SJCRH30 (cell line): ENCODE measurements at places on chromosomes 3 and 15. TPM values are rescaled to one million over a fixed set of nuclear protein-coding genes. Genes with fewer than 3 reads are reported as not detected.

DNA sequence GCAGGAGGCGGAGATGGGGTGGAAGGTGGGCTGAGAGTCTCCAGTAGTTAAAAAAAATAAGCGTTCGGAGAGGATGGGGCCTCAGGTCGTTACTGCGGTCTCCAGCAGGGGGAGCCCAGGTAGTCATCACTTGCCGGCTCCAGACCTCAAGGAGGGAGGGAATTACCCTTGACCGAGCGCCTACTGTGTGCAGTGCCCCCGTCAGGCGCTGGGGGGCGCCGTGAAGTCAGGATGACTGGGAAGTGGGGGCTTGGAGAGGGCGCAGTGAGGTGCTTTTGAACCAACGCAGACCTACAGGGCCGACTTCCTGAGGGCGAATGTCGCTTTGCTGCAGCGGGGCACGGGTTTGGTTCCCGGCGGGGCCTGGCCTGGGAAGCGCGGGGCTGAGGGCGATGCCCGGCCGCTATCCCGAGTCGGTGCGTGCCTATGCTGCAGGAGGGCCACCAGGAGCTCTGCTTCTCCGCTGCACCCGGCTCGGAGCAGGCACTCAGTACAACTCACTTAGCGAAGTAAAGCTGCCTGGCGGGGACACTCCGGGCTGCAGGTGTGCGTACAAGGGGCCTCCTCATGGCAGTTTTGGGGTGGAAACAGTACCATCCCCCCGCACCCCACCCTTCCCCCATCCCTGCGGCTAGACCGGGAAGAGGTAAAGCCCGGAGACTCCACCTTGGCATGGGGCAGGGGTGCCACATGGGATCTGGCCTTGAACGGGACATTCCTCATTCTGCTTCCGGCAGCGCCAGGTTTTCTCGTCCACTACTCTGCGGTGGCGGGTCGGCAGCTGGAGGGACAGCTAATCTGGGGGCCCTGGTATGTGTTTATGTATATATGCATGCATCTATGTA is 79.8 kb downstream of the RHCG start:
- H3K27ac ChIP-seq = no peak overlapping the region
- peaks cover 5% of the 10 kb centered on the region; the same call in 1 of the 2 replicates for H3K27me3 ChIP-seq
- H3K36me3 ChIP-seq = no peaks in the 10 kb centered on the region
- no peaks in the 10 kb centered on the region for H3K4me1 ChIP-seq
- peak; percentile 65 for DNase-seq

GRCh38 chr3:122058294-122058693 is 3.1 kb downstream of the CD86 start:
- H3K4me1 ChIP-seq = no peaks in the 10 kb centered on the region
- H3K36me3 ChIP-seq = no peaks in the 10 kb centered on the region
- no peak overlapping the region for H3K4me3 ChIP-seq
- H3K27me3 ChIP-seq = no peaks in the 10 kb centered on the region
- DNase-seq = no peak

GRCh38 chr3:186832276-186832675 is 10.2 kb upstream of the ADIPOQ start:
- no peak overlapping the region for H3K27ac ChIP-seq
- no peak overlapping the region for H3K4me3 ChIP-seq
- H3K36me3 ChIP-seq = no peaks in the 10 kb centered on the region
- DNase-seq = no peak
- H3K27me3 ChIP-seq = peaks cover 4% of the 10 kb centered on the region; the same call in 1 of the 2 replicates

DNA sequence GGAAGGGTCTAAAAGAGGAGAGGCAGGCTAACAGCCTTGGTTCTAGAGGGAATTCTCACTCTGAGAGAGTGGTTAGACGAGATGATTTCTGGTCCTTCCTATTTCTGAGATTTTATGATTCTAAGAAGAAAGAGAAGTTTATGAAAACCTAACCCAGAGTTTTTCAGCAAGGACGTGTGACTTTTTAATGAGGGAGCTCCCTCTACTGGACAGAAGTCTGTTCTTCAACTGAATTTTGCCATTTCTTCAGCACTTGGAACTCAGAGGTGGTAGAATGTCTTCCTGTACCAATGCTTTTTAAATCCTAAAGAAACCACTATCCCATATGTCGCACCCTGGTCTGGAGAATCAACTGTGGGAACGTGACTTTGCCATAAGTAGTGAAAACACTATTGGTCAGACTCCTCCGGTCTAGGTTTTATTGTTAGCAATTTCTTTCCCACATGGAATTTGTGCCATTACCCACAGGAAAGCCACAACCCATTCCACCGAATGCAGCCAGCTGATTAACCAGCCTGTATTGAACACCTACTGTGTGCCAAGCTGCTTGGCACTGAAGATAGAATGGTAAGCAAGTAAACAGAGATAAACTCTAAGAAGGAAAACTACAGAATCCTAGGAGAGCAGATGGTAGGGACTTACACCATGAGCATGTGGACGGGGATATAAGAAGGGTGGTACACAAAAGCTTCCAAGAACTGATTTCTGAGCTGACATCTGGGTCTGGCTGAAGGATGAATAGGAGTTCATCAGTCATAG is 199.5 kb upstream of the LMCD1 start:
- H3K36me3 ChIP-seq = no peaks in the 10 kb centered on the region
- no peak overlapping the region for H3K4me3 ChIP-seq
- H3K27me3 ChIP-seq = no peaks in the 10 kb centered on the region
- H3K27ac ChIP-seq = no peak overlapping the region
- DNase-seq = no peak

DNA sequence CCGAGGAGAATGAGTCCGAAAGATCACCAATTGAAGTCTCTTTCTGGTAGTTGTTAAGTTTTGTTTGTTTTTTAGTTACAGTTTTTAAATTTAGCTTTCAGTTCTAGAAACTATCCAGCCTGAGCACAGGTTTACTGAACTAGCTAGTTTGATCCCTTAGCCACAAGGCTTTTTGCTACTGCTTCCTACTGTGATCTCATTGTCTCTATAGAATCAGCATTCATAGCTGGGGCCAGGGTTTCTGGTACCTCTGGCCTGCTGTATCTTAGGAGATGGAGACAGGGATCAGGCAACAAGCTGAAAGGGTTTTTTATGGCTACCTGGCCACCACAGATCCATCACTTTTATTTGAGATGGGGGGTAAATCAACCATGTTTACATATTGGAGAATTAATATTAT is 37.0 kb downstream of the GOLM2 start:
- DNase-seq = no peak
- no peaks in the 10 kb centered on the region for H3K27me3 ChIP-seq
- no peaks in the 10 kb centered on the region for H3K4me1 ChIP-seq

DNA sequence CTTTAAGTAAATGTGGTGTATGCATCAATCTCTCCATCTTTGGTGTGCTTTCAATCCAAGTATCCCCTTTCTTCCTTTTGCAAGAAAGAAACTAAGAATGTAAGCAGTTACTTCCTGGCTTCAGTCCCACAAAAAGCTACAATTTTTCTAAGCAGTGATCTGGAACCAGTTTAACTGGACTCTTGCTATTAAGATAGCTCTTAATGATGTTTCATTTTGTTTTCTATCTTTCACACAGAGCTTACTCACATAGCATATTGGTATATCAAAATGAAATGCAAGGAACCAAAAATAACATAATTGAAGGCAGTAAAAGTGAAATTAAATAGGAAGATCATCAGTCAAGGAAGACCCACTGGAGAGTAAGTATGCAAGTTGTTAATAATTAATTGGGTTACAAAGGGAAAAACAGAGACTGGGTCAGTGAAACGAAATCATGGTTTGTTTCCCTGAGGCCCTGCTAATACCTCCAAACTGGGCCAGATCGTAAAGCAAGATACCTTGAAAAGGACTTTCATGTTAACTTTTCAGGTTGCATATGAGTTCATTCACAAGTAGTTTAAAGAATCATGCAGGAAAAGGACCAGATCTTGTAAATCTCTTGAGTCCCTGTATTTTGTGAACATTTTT is 41.9 kb downstream of the GPR160 start:
- DNase-seq = no peak
- H3K36me3 ChIP-seq = peaks cover 1% of the 10 kb centered on the region; the same call in 1 of the 2 replicates
- H3K27ac ChIP-seq = no peak overlapping the region
- H3K27me3 ChIP-seq = no peaks in the 10 kb centered on the region
- H3K4me1 ChIP-seq = peaks cover 6% of the 10 kb centered on the region; the same call in 1 of the 2 replicates

GRCh38 chr3:124256156-124256555 is 264.2 kb upstream of the ROPN1 start:
- no peak overlapping the region for H3K4me3 ChIP-seq
- no peak overlapping the region for H3K27ac ChIP-seq
- peaks cover 42% of the 10 kb centered on the region for H3K4me1 ChIP-seq
- H3K36me3 ChIP-seq = no peaks in the 10 kb centered on the region

DNA sequence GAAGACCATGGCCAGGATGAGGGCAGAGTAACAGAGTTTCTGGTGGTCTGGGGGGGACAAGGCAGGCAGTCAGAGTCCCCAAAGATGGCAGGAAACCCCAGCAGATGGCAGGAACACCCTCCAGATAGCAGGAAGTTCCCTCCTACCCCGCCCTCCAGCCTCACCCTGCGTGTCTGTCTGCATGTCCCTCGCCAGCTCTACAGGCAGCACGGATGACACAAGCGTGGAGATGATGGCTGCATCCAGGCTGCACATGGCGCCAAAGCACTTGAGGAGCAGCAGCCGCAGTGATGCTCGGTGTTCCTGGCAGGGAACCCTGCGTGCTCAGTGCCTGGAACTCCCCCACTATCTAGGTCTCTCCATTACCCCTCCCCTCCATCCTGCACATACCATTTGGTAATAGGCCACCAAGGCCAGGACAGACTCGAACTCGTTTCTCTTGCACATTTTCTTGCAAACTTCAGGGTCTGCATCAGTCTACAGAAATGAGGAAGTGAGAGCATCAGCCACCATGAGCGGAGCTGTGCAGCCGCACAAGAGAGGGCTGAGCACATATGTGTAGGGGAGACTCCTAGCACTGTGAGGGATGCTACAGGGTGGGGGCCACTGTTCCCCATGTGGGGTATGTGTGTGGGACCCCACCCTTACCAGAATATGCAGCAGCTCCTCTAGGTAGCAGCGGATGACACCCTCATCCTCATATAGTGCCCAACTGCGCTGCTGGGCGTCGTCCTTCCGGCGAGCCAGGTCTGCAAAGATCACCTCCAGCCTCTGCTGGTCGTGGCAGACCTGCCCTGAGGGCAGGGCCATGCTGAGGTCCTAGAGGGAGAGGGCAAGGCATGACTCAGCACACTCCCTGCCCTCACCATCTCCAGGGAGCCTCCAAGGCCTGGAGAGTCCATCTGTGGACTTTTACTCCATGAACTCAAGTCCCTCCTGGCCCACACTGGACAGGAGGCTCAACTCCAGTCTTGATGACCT is 6.0 kb downstream of the NCKIPSD start:
- H3K27ac ChIP-seq = no peak overlapping the region
- no peaks in the 10 kb centered on the region for H3K27me3 ChIP-seq
- no peak for DNase-seq
- no peaks in the 10 kb centered on the region for H3K36me3 ChIP-seq
- H3K4me1 ChIP-seq = peaks cover 15% of the 10 kb centered on the region

- H3K27me3 ChIP-seq = peaks cover 8% of the 10 kb centered on the region; the same call in 1 of the 2 replicates
- no peaks in the 10 kb centered on the region for H3K4me1 ChIP-seq
- H3K4me3 ChIP-seq = no peak overlapping the region
- no peak for DNase-seq
- no peak overlapping the region for H3K27ac ChIP-seq
- H3K36me3 ChIP-seq = no peaks in the 10 kb centered on the region
Observed at GRCh38 chr15:88890495-88890894, 4.8 kb downstream of the HAPLN3 start.

DNA sequence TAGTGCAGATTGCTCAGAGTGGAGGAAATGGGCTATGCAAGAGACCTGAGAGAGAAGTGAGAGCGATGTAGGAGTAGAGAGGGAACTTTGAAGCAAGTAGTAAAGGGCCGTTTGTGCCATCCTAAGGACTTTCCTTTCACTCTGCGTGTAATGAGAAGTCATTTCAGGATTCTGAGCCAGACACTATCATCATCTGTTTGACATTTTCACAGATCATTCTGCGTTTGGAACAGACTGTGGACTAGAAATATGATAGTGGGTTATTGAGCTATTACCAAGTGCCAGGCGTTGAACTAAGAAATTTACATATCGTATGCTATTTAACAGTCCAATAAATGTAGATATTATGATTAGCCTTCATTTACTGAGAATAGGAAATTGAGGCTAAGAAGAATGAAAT is 150.0 kb upstream of the ROBO2 start:
- no peak overlapping the region for H3K27ac ChIP-seq
- no peak for DNase-seq
- H3K27me3 ChIP-seq = no peaks in the 10 kb centered on the region
- no peaks in the 10 kb centered on the region for H3K36me3 ChIP-seq
- no peak overlapping the region for H3K4me3 ChIP-seq

GRCh38 chr15:24078310-24079029 is 391.4 kb upstream of the NDN start:
- H3K36me3 ChIP-seq = no peaks in the 10 kb centered on the region
- no peak overlapping the region for H3K27ac ChIP-seq
- H3K27me3 ChIP-seq = no peaks in the 10 kb centered on the region

GRCh38 chr3:43399034-43399433 is 112.7 kb downstream of the SNRK start:
- H3K36me3 ChIP-seq = no peaks in the 10 kb centered on the region
- DNase-seq = no peak
- no peaks in the 10 kb centered on the region for H3K27me3 ChIP-seq
- no peaks in the 10 kb centered on the region for H3K4me1 ChIP-seq
- no peak overlapping the region for H3K4me3 ChIP-seq

GRCh38 chr3:125035217-125035616 is 20.6 kb downstream of the HEG1 start:
- no peak for DNase-seq
- H3K27ac ChIP-seq = no peak overlapping the region
- peaks cover 42% of the 10 kb centered on the region for H3K4me1 ChIP-seq
- no peaks in the 10 kb centered on the region for H3K27me3 ChIP-seq

DNA sequence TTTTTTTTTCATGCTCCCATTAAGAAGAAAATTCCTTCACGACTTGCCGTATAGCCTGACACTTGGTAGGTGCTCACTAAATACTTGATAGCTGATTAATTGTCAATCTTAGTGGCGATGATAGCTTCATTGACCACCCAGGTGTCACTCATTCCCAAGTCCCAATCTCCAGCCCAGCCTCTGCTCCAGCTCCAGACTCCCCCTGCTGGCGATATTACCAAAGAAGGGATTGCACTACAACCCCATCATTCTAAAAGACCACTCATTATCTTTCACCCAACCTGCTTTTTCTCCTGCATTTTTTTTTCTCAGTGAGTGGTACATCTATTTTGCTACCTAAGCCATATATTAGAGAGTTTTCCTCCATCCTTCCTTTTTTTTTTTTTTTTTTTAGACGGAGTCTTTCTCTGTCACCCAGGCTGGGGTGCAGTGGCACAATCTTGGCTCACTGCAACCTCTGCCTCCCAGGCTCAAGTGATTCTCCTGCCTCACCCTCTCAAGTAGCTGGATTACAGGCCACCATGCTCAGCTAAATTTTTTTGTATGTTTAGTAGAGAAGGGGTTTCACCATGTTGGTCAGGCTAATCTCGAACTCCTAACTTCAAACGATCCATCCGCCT is 19.5 kb upstream of the COMMD2 start:
- H3K27ac ChIP-seq = no peak overlapping the region
- no peaks in the 10 kb centered on the region for H3K4me1 ChIP-seq
- H3K4me3 ChIP-seq = no peak overlapping the region
- H3K27me3 ChIP-seq = no peaks in the 10 kb centered on the region
- DNase-seq = peak; percentile 74

The GBE1 gene
- 29.5 and 35.4 TPM in 2 replicates for total RNA-seq

The TNNC1 gene
- 8.5 and 10.5 TPM in 2 replicates for total RNA-seq

The AP3B2 gene
- not detected in 2 replicates for total RNA-seq

The WNT7A gene
- not detected in 2 replicates for total RNA-seq

The ONECUT1 gene
- 0.14 and 0.28 TPM in 2 replicates for total RNA-seq

The RGMA gene
- total RNA-seq = 52.5 and 52.7 TPM in 2 replicates
